ENCODE measurements at places on chromosomes 3 and 15.

DNA sequence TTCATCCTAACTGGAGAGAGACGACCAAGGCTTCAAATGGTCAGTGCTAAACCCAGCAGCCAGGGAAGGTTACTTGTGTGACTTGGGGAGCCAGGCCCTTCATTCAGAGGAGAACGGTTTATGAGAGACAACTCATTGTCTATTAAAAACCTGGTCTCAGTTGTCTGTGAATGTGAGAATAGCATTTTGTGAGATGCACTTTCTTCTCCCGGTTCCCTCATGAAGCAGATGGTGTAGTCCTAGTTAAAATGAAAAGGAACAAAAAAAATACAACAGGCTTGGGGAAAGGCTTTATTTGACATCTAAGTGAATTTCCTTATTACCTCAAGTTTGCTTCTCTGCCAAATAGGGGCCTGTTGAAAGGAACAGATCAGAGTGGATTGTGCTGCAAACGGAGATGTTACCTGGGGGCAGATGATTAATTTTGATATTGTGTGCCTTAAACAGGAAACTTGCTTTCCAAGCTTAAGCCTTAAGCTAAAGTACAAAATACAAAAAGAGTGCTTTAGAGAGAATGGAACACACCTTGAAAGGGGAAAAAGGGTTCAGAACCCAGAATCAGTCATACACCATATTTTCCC is 202.7 kb upstream of the BHLHE40 start:
- DNase-seq, result no peak

GRCh38 chr3:38284756-38285150 is 2.7 kb downstream of the SLC22A14 start:
- no peak for DNase-seq

DNA sequence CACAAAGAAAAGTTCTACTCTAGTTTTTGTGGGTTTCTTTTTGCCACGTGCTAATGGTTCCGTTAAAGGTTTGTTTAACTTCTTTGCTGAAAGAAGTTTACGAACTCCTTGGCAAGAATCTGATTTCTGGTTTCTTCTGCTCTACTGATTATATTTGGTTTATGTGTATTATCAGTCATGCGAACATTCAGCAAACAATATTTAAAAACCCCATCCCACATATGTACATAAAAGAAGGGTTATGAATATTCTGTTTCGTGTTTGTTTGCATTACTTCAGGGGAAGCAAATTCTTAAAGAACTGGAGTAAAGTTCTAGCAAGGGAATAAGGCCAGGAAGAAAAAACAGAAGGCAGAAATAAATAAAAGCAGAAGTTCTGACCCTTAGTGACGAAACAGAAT is 9.8 kb downstream of the LARS2 start:
- no peak for DNase-seq

DNA sequence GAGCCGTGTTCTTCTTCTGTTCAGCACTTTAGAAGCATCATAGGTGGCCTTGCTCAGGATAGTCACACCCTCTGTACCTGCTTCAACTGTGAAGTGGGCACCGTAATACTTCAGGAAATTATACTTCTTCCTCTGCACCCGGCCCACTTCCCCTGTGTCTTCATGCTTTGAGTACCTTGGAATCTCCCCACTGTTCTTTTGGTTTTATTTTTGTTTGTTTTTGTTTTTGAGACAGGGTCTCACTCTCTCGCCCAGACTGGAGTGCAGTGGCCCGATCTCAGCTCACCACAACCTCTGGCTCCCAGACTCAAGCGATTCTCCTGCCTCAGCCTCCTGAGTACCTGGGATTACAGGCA is 1.7 kb downstream of the P2RY14 start:
- DNase-seq, result peak; percentile 11

DNA sequence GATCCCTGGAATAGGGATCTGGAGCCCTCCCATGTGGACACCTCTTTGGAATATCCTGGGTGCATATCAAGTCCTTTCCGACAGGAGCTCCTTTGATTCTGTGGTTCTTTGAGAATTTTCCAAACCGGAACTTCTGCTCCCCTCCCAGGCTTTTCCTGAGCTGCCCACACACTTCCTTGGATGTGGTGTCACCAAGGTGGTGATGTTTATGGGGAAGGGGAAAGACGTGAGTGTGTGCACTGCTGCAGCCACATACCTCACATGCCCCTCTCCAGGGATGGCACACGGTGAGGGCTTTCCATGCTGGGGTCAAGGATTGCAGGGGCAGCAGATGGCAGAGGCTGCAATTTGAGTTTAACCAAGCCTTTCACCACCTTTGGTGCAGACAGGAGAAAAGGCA is 27.9 kb upstream of the PSTPIP1 start:
- DNase-seq, result no peak

GRCh38 chr3:157086060-157086750 is 73.7 kb downstream of the CCNL1 start:
- no peak for DNase-seq

DNA sequence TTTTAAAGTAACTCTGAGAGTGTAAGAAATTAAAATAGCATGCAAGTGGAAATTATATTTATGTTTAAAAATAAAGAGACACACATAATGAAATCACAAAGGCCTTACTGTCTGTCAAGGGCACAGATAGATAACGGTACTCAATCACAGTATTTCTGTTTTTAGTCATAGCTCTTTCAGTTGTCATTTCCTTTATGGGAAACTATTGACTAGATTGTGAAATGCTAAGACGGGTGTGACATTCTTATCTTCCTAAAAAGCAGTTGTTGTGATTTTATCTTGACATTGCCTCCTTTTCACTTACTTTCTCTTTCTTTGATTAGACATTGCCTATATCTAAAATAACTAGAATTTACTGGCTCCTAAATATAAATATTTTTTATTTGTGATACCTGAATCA is 100.1 kb upstream of the PLSCR5 start:
- DNase-seq, result no peak

DNA sequence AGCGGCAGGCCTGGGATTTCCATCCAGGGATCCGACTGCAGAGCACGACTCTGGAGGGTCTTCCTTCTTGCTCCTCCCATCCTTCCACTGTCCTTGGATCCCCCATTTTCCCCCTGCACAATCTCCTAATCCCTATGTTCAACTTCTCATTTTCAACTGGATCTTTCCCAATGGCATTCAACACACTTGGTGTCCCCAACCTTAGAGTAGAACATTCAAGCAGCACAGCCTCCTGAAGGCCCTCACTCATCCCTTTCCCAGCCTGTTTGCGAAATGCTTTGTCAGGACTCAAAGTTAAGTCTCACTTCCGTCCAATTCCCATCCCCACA is 32.3 kb downstream of the RPN1 start:
- no peak for DNase-seq

GRCh38 chr3:1943395-1944118 is 155.1 kb upstream of the CNTN4 start:
- no peak for DNase-seq

- no peak for DNase-seq
Measured at GRCh38 chr15:93803421-93804152, 427.8 kb upstream of the MCTP2 start.

- DNase-seq, result no peak
Measured at GRCh38 chr3:100106531-100107141, 7.7 kb downstream of the FILIP1L start.

- no peak for DNase-seq
Measured at GRCh38 chr3:72065872-72066641, 281.1 kb upstream of the PROK2 start.

GRCh38 chr3:52800079-52800478 is 5.5 kb downstream of the ITIH3 start:
- no peak for DNase-seq

GRCh38 chr15:62942428-62942827 is 100.1 kb upstream of the TPM1 start:
- no peak for DNase-seq

- DNase-seq, result no peak
Measured at GRCh38 chr15:90681480-90681879, 35.7 kb upstream of the BLM start.

GRCh38 chr3:108907194-108907593 is 46.5 kb downstream of the GUCA1C start:
- no peak for DNase-seq

GRCh38 chr3:71051893-71052687 is 531.4 kb downstream of the FOXP1 start:
- DNase-seq, result no peak

GRCh38 chr3:13420045-13420830 is at the start of gene NUP210:
TSS of gene NUP210 (minus strand) at chr3:13420322. CDS start at chr3:13420226, 96 bp downstream.
- peak; percentile 35 for DNase-seq

DNA sequence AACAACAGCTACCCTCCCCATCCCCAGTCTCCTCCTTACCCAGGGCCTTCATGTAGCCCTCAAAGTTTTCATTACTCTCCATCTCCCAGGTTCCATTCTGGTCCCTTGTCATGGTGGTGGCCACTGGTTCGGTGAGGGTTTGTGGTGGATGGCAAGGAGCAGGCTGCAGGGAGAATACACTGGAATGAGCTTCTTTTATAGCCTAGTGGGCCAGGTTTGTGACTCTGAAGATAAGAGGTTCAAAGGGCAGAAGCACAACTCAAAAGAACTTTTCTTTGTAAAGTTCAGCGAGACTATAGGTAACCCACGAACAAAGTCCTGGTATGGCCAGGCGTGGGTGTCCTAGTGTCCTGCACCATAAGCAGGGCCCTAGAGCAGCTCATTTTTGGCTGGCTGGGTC is at the start of gene RBP2:
TSS of gene RBP2 (minus strand) at position 169 of the 400 bp plus-strand sequence. CDS start at position 112, 57 bp downstream.
- DNase-seq, result no peak

- DNase-seq, result no peak
Measured at GRCh38 chr3:98695796-98696195, 67.3 kb upstream of the ST3GAL6 start.

DNA sequence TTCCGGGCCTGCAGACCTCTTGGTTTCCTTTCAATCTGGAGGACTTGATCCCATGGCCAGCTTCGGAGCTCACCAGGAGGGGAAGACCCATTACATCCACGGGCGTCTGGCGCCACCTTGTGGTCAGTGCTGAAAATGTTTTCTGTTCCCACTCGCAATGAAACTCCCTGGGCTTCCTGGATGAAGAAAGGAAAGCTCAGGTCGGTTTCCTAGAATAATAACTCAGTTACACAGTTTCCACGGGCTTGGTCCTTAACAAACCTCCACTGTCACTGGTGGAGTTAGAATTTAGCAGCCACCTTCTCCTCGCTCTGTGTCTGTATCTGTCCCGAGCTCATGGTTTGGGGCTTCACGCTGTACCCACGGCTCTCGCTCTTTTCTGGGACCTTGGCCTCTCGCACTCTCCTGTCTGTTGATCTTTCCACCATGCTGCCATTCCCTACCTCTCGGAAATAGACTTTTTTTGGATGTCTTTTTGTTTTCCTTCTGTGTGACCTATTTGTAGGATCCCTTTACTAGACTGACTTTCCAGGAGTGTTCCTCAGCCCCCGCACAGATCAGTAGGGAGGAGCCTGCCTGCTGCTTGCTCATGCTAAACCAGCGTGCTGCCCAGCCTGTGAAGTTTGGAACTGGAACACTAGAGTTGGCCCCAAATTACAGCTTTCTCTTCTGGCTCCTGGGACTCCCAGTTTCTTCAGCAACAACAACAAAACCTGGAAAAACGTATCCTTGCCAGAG is 56.3 kb downstream of the IL20RB start:
- DNase-seq, result peak; percentile 88

DNA sequence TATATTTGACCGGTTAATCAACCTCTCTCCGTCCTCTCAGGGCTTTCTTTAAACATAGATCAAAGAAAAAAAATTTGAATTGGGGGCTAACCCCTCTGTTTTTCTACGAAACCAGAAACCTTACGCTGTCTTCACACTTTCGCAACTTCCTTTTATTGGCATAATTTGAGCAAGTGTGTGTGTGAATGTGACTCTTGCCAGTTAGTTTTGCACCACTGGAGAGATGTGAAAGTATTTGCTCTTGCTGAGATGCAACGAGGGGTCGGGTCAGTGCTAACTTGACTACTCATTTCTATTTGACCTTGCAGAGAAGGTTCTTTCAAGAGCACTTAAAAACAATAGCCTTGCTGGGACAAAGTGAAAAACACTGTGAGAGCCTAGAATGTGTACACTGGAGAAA is 81.2 kb downstream of the FAM43A start:
- DNase-seq, result no peak

GRCh38 chr3:129574206-129574605 is 31.2 kb downstream of the H1-8 start:
- DNase-seq, result no peak

GRCh38 chr3:184937611-184938010 is 125.6 kb downstream of the VPS8 start:
- DNase-seq, result no peak

- no peak for DNase-seq
Measured at GRCh38 chr3:4517643-4518311, 24.6 kb downstream of the ITPR1 start.

DNA sequence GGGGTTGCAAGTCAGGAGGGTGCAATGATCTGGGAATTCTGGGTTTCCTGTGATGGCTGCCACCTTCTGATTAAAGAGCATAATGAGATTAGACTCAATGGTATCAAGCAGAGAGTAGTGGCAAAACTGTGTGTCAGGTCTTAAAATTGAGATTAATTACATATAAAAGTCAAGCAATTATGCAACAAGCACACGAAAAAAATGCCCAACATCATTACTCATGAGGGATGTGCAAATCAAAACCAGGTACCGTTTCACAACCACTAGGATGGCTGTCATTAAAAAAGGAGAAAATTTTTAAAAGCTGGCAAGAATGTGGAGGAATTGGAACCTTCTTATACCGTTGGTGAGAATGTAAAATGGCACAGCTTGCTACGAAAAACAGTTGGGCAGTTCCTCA is 205.0 kb downstream of the OSBPL10 start:
- no peak for DNase-seq

- DNase-seq, result peak; percentile 14
Measured at GRCh38 chr15:64464276-64465005, 4.1 kb downstream of the ZNF609 start.

DNA sequence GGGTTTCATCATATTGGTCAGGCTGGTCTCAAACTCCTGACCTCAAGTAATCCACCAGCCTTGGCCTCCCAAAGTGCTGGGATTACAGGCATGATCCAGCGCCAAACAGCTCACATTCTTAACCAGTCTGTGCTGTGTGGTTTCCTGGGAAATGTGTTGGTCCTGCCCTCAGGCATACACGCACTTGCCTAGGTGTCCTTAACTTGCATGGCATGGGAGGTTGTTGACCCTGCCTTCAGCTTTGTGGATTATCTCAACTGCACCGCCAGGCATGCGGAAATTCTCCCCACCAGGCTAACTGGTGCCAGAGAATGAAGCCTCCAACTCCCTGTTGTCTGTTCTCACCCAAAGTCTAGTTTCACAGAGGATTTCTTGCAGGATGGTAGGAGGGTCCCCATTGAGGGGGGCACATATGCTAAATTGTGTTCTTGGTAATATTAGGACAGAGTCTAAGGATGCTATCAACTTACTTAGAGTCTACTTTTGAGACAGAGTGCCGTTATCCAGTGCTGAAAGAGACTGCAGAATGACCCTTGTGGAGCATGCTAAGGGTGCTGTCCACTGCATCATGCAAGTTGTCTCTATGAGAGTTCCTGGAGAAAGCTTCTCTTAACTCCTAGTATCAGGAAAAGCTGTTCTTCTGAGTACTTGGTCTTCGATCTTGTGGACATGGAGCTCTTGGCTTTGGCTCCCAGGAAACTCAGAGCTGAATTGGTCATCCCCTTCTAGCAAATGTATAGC is 61.6 kb upstream of the EIF1B start:
- DNase-seq, result no peak

GRCh38 chr3:169085827-169086226 is 577.7 kb downstream of the MECOM start:
- no peak for DNase-seq

Data from activated CD4-positive, alpha-beta T cell treated with anti-CD3 and anti-CD28 coated beads for 4 hours (primary cell).